ENCODE measurements at places on chromosomes 11 and 22.

DNA sequence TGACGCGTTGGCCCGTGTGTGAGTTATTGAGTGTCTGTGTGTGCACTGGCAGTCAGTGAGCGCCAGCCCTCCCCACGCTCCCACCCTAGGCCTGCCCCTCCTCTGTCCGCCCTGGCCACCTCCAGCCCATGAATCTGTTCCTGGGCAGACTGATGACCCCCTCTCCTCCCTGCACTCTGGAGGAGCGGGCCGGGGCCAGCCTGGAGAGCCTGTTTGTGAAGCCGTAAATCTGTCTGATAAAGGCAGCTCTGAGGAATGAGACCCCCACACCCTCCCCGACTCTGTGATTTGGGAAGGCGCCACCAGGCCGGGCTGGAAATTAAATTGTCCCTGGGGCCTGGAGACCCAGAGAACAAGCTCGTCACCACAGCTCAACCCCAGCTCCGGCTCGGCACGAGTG is 8.6 kb downstream of the TSSC4 start:
- no peaks in the 10 kb centered on the region for H3K4me1 ChIP-seq
- H3K4me3 ChIP-seq: no peak overlapping the region
- no peaks in the 10 kb centered on the region for H3K36me3 ChIP-seq
- DNase-seq: no peak
- H3K27ac ChIP-seq: no peak overlapping the region
- no peaks in the 10 kb centered on the region for H3K27me3 ChIP-seq

GRCh38 chr11:65375012-65375411 is 7.4 kb downstream of the SLC25A45 start:
- H3K4me3 ChIP-seq: no peak overlapping the region
- DNase-seq: no peak
- H3K36me3 ChIP-seq: peaks cover 1% of the 10 kb centered on the region
- H3K4me1 ChIP-seq: peaks cover under 1% of the 10 kb centered on the region

GRCh38 chr11:32940865-32941264 is 48.3 kb downstream of the QSER1 start:
- DNase-seq: no peak
- peaks cover 7% of the 10 kb centered on the region for H3K4me1 ChIP-seq
- no peaks in the 10 kb centered on the region for H3K27me3 ChIP-seq

GRCh38 chr22:20792966-20793728 is 19.2 kb downstream of the SERPIND1 start:
- DNase-seq: no peak
- no peak overlapping the region for H3K4me3 ChIP-seq
- H3K4me1 ChIP-seq: no peaks in the 10 kb centered on the region
- H3K27ac ChIP-seq: no peak overlapping the region

- H3K27me3 ChIP-seq: no peaks in the 10 kb centered on the region
- no peaks in the 10 kb centered on the region for H3K36me3 ChIP-seq
- DNase-seq: no peak
- no peak overlapping the region for H3K4me3 ChIP-seq
- H3K4me1 ChIP-seq: no peaks in the 10 kb centered on the region
- H3K27ac ChIP-seq: no peak overlapping the region
Observed at GRCh38 chr11:92216789-92217188, 7.8 kb upstream of the FAT3 start.

GRCh38 chr22:30225220-30225927 is 21.2 kb downstream of the LIF start:
- H3K4me1 ChIP-seq: peaks cover 88% of the 10 kb centered on the region
- H3K27ac ChIP-seq: peak overlapping the region; percentile 22
- H3K27me3 ChIP-seq: no peaks in the 10 kb centered on the region
- H3K4me3 ChIP-seq: no peak overlapping the region
- DNase-seq: no peak

GRCh38 chr11:106017093-106017492 is 4.9 kb downstream of the MSANTD4 start:
- DNase-seq: no peak
- H3K36me3 ChIP-seq: peaks cover 37% of the 10 kb centered on the region
- no peak overlapping the region for H3K4me3 ChIP-seq
- H3K27ac ChIP-seq: no peak overlapping the region
- peaks cover 42% of the 10 kb centered on the region for H3K4me1 ChIP-seq

- no peak overlapping the region for H3K4me3 ChIP-seq
- no peak for DNase-seq
- no peaks in the 10 kb centered on the region for H3K27me3 ChIP-seq
- peaks cover 79% of the 10 kb centered on the region for H3K36me3 ChIP-seq
- H3K27ac ChIP-seq: no peak overlapping the region
- peaks cover 53% of the 10 kb centered on the region for H3K4me1 ChIP-seq
Observed at GRCh38 chr11:68525930-68526329, 65.4 kb downstream of the PPP6R3 start.

DNA sequence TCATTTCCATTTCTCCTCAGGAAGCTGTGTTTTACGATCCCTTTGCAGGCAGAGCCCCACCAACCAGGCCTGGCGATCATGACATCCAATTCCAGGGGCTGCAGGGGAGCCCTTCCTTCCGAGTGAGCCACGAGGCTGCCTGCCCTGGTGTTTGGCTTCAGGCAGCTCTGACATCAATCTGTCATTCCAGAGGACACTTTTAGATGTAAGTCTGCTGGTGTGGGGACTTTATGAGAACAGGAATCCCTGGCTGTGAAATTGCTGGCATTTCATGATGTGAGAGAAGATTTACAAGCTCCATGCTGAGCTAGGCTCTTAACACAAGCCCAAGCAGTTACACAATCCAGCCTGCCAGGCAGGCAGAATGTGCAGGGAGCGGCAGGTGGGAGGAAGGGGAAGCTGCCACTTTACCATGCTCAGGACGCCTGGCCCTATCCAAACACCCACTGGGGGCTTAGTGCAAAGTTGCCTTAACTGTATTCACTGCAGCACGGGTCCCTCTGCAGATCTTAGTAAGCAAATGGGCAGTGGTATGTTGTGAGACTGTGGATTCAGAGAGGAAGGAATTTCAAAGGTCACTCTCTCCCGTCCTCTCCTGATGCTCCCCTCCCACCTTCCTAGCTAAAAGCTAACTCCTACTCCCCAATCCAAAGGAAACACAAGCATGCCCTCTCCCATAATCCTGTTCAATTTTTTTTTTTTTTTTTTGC is 43.4 kb upstream of the MICAL2 start:
- no peak overlapping the region for H3K27ac ChIP-seq
- H3K27me3 ChIP-seq: peaks cover 51% of the 10 kb centered on the region
- no peak for DNase-seq
- H3K4me1 ChIP-seq: peaks cover 11% of the 10 kb centered on the region
- H3K36me3 ChIP-seq: no peaks in the 10 kb centered on the region

- DNase-seq: no peak
- H3K27ac ChIP-seq: no peak overlapping the region
- no peaks in the 10 kb centered on the region for H3K4me1 ChIP-seq
- peaks cover 7% of the 10 kb centered on the region for H3K27me3 ChIP-seq
- no peaks in the 10 kb centered on the region for H3K36me3 ChIP-seq
Observed at GRCh38 chr11:115256397-115257197, 247.6 kb downstream of the CADM1 start.

- no peaks in the 10 kb centered on the region for H3K4me1 ChIP-seq
- H3K36me3 ChIP-seq: no peaks in the 10 kb centered on the region
- peaks cover 7% of the 10 kb centered on the region for H3K27me3 ChIP-seq
- H3K4me3 ChIP-seq: no peak overlapping the region
- no peak overlapping the region for H3K27ac ChIP-seq
Observed at GRCh38 chr22:35961480-35962295, 66.9 kb downstream of the RBFOX2 start.

GRCh38 chr11:74546752-74547151 is 45.6 kb upstream of the POLD3 start:
- no peaks in the 10 kb centered on the region for H3K4me1 ChIP-seq
- H3K4me3 ChIP-seq: no peak overlapping the region
- no peaks in the 10 kb centered on the region for H3K36me3 ChIP-seq
- H3K27ac ChIP-seq: no peak overlapping the region
- peaks cover 12% of the 10 kb centered on the region for H3K27me3 ChIP-seq

- H3K27me3 ChIP-seq: peaks cover 100% of the 10 kb centered on the region
- H3K27ac ChIP-seq: no peak overlapping the region
- DNase-seq: no peak
Observed at GRCh38 chr22:37331034-37331428, 48.7 kb downstream of the CYTH4 start.

DNA sequence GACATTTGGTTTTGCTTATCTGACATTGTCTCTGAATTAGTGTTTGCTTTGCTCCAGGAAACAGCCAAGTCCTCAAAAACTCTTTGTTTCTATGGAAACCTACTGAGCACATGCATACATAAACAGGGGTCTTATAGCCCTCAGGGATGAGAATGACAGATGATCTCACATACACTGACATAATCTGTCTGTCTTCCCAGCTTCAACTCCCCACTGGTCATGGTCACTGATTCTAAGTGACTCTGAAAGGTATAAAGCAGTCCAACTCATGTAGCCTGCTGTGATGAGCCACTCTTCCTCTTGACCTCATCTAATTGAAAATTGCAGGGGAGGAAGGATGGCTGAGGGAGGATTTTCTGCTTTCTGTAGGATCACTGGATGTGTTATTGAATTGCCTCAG is 12.6 kb downstream of the ZNF143 start:
- DNase-seq: no peak
- H3K4me1 ChIP-seq: no peaks in the 10 kb centered on the region
- H3K27me3 ChIP-seq: no peaks in the 10 kb centered on the region

DNA sequence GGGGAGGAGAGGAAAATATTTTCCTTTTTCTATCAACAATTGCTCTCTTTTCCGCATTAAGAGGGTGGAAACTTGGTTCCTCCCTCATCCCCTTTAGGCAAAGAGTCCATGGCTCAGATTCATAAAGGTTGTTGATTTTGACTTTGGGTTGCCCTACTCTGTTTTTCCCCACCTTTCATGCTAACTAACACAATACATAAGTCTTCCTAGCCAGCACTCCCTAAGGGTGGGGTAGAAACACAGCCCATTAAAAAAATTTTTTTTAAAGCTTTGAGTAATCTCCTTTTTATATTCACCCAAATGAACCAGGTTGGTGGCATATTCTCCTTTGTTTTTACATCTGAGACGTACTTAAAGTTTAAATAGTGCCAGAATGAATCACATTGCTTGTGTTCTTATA is 20.0 kb upstream of the LIN7C start:
- H3K4me3 ChIP-seq: no peak overlapping the region
- no peak for DNase-seq
- no peaks in the 10 kb centered on the region for H3K27me3 ChIP-seq
- H3K4me1 ChIP-seq: no peaks in the 10 kb centered on the region

DNA sequence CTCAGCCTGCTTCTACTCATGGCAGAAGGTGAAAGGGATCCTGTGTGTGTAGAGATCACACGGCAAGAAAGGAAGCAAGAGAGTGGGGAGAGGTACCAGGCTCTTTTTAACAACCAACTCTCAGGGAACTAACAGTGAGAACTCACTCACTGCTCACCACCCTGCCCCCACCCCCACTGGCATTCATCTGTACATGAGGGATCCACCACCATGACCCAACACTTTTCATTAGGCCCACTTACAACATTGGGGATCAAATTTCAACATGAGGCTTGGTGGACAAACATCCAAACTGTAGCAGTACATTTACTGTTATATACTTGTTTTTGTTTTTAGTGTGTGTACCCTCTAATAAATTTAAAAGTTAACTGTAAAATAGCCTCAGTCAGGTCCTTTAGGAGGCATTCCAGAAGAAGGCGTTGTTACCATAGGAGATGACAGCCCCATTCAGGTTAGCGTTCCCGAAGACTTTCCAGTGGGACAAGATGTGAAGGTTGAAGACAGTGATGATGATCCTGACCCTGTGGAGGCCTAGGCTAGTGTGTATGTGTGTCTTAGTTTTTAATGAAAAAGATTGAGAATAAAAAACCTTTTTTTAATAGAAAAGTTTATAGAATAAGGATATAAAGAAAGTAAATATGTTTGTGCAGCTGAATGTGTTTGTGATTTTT is 11.3 kb downstream of the CUL5 start:
- H3K36me3 ChIP-seq: peaks cover 15% of the 10 kb centered on the region
- no peaks in the 10 kb centered on the region for H3K27me3 ChIP-seq
- no peak overlapping the region for H3K27ac ChIP-seq

DNA sequence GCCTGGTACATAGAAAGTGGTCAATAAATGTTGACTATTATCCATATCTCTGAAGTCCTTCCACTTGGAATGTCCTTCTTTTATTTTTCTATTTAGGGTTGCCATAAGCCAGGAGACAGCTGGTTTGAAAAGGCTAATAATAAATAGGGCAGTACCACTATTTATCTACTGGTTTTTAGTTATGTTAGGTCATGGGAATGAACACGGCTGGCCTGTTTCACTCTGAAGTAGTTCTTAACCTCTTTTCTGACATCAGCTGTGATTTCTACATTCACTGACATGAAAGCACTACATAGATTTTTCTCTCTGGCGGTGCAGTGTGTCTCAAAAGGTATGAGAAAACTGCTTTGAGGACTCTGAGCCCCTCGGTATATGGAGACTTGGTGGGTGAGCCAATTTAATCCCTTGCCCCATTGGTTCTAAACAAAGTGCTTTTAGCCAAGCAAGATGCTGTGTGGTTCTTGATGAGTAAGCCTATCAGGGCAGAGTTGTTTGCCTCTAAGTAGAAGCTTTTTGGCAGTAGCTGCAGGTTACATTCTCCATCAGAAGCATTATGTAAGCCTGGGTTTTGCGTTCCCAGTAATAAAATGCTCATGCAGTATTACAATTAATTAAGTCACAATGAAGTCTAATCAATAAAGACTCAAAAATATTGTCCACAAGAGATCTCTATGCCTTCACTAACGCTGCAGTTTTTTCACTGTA is 48.7 kb upstream of the APOA1 start:
- H3K4me3 ChIP-seq: no peak overlapping the region
- no peak for DNase-seq
- peaks cover 15% of the 10 kb centered on the region for H3K4me1 ChIP-seq
- peaks cover 4% of the 10 kb centered on the region for H3K36me3 ChIP-seq
